ENCODE measurements at places on chromosomes 5 and 9.

DNA sequence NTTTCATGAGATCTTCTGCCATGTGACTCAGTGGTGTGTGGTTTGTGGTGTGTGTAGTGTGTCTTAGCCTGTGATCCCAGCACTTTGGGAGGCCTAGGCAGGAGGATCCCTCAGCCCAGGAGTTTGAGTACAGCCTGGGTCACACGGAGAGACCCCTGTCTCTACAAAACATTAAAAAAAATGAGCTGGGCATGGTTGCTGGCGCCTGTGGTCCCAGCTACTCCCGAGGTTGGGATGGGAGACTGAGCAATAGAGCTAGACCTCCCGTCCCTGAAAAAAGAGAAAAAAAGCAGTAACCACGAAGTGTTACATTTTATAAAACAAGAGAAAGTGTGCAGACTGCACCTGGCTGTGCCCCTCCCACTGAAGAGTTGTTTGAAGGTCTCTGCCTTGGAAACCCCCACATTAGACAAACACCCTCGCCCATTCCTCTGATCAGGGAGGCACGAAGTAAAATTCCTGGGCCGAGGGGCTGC lies 21.2 kb upstream of the RNU6ATAC start:
- DNase-seq = no peak

DNA sequence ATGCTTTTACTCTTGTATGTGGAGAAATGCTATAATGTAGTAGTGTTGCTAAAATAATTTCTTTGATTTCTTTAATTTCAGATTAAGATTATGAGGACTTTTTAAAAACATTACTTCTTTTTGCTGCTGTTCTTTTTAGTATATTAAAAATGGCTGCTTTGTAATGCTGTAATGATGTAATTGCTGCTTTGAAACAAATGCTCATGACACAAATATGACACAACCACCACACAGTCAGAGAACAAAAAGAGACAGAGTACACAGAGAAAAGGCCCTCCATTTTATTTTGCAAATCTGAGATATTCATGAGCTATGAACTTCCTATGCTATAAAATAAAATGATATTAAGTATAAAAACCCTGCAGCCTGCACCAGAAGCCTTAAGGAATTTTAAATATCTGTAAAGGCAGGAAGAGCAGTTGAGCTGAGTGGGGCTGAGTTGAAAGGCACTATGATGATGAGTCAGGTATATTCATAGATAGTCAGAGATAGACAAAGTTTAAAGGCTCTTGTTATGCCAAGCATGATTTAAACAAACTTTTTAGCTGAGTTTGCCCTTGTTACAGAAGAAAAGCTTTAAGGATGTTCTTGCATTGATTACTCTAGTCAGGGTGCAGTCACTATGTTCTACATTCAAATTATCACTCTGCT lies 5.1 kb upstream of the POU5F2 start:
- no peak for DNase-seq

DNA sequence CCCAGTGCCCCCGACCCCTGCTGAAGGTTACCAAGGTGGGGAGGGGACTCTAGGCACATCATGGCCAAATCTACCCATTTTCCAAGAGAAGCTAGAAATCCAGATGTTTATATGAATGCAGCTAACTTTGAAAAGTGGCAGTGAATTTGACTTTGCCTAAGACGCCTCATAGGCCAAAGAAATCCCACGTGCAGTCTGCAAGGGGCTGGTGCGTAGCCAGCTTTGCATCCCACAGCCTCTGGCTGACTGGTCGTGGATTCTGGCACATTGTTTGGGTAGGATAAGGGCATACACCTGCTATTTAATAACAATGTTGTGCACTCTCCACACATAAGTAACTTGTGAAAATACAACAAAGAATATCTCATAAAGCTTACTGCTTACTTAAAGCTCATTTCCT lies 3.5 kb upstream of the GADD45G start:
- no peak for DNase-seq

GRCh38 chr5:128799945-128800344 lies 165.3 kb upstream of the SLC27A6 start:
- DNase-seq = no peak

DNA sequence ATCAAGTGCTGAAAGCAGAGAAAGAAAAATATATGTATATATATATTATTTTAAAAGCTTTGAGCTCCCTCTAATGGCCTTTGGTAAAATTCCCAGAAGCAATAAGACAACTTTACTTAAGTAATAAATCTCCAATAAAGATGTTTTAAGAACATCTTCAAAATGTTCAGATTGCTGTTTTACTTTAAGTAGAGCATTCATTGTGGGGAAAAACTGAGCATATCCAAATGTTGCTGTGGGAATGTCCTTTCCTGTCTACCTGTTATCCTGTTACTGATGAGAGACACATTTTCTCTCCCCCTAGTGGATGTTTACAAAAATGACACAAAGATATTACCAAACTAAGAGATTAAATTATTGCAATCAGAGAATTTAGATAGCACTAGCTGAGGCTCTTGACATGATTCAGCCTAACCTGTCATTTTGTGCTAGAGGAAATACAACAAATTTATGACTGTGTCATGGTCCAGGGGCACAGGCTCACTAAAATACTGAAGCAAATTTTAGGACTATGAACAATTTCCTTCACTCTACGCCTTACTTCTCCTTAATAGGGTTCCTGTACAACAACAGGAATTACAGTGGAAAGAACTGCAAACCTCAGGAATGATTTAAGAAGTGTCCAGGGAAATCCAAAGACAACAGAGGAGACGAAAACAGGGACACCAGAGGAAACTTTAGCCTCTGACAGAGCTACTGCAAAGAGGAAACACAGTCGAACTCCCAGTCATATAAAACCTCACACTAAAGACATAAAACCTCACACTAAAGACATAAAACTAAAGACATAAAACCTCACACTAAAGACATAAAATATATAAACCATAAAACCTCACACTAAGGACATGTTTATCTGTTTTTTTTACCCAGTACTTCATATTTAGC lies 24.3 kb upstream of the PRRC1 start:
- DNase-seq = no peak

- DNase-seq = no peak
Observed at GRCh38 chr9:5395428-5395827, 42.3 kb downstream of the PLGRKT start.

DNA sequence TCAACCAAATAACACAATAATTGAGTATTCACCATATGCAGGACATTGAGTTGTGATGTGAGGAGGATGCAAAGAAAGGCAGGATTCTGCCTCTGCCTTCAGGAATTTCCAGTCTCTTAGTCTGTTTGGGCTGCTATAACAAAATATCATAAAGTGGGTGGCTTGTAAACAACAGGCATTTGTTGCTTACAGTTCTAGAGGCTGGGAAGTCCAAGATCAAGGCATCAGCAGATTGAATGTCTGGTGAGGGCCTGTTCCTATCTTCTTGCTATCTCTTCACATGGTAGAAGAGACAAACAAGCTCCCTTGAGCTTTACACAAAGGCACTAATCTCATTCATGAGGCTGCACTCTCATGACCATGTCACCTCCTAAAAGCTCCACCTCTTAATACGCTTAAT lies 360.7 kb downstream of the ARHGEF28 start:
- no peak for DNase-seq

DNA sequence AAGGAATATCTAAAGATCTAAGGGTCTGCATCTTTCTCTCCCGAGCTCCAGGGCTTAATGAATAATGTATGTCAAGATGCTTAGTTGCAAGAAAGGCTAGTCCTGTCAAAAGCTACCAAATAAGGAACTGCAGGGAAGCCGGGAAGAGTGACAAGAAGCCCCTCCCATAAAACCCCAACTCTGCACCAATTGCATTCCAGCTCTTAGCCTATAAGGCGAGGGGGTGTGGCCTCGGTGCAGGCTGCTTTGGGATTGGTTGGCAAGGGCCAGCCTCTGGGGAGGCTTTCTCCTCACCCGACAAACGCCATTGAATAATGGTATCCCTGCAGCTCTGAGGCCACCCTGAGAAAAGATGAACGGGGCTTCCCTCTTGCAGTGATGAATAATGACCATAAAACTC lies 416.9 kb downstream of the RAB3C start:
- no peak for DNase-seq

DNA sequence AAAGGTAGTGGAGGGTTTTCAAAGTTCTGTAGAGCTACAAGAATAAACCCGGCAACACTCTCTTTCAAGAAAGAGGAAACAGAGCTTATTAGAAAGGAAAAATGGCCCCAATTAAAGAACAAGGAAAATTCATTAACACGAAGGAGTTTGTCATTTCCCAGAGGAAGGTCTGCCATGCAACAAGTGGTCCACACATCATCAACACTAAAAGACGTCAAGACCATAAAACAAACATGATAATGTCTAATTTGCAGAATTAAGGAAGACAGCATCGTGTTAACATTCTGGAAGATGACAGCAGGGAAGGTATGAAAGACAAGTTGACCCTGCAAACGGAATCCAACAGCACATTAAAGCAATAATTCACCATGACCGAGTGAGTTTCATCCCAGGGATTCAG lies 28.6 kb upstream of the NRARP start:
- DNase-seq = no peak

DNA sequence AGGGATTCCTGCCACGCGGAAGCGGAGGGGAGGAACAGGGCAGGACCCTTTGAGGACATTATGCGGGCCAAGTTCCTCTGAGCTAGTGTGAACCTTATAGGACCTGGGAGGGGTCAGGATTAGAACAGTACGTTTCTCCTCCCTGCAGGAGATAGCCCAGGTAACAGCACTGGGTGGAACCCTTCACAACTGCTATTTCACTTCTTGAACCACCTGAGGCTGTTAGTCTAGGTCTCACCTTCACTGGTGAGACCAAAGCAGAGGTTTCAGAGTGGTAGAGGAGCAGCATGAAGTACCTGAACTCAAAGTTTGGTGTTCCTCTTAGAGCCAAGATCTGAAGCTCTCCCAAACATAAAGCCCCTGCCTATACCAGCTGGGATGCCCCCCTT lies 832 bp downstream of the EIF4EBP3 start:
- DNase-seq = no peak

- DNase-seq = no peak
Observed at GRCh38 chr5:136613230-136613629, 247.9 kb upstream of the TRPC7 start.

DNA sequence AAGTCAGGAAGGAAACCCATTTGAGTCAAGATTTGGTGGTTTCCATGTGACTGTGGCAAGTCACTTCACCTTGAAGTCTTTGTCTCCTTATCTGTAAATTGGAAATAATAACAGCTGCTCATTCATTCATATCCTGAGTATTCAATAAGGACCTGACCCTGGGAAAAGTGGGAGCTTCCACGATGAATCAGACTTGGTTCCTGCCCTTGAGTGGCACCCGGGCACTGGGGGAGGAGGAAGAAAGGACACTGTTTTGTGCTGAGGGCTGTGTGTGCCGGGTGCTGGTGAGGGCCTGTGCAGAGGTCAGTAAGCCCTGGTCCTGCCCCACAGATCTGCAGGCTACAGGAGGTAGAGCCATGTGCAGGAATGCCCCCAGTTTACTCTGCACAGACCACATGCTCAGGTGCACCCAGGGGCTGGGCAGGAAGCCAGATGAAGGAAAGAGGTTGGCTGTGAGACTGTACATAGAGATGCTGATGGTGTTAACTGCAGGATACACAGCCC lies 6.8 kb downstream of the NDST1 start:
- no peak for DNase-seq

DNA sequence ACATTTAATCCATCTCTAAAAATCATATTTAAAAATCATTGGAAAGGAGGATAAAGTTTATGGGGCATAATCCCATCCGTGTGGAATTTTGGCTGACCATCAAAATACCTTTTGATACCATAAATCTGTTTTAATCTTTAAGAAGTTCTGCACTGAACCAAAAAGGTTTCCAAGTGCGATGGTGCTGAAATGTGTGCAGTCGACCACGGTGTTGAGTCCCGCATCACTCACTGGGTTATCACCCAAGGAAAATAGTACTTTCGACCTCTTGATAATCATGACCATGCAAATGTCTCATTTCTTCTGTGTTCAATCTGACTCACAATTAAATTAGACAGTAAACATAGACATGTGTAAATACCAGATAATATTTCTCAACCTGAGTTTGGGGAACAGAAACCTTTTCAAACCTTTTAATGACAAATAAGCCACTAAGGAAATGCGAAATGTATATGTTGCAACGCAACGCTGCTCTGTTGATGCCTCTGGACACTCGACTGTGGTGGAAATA lies 62.0 kb upstream of the CDH6 start:
- no peak for DNase-seq

DNA sequence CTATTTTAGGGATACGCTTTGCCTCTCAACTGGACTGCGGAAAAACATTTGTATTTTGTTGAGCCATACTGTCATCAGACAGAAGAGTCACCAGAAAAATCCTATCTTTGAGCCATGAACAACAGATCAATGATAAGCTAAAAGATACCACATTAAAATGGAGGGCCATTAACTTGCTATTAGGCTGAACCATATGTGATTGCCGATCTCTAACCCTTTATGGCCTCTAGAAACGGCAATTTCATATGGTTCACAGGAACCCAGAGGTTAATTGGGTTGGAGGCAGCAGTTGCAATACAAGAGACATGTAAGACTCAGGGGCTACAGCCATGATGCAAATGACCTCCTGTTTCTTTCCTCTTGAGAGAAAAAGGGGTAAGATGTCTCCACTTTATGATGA lies 69.8 kb downstream of the MYO10 start:
- no peak for DNase-seq

- no peak for DNase-seq
Observed at GRCh38 chr9:101567725-101568350, 26.9 kb downstream of the PPP3R2 start.

DNA sequence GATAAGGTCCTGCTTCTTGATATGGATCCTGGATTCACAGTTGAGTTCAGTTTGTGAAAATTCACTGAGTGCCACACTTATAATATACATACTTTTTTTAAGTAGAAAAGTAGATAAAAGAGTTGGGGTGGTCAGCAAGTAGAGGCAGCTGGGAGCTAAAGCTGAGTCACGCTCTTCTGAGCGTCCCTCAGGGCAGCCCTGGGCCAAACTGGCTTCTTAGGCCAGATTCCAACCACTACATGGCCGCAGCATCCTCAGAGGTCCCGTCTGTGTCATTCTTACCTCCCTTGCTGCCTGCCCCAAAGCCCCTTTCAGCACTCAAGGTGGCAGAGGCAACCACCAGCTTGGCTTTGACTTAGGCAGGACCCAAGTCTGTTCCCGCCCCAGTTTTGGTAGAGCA lies 123.3 kb upstream of the TBC1D2 start:
- DNase-seq = no peak

GRCh38 chr9:136119883-136120393 lies 1.3 kb upstream of the TMEM250 start:
- no peak for DNase-seq

DNA sequence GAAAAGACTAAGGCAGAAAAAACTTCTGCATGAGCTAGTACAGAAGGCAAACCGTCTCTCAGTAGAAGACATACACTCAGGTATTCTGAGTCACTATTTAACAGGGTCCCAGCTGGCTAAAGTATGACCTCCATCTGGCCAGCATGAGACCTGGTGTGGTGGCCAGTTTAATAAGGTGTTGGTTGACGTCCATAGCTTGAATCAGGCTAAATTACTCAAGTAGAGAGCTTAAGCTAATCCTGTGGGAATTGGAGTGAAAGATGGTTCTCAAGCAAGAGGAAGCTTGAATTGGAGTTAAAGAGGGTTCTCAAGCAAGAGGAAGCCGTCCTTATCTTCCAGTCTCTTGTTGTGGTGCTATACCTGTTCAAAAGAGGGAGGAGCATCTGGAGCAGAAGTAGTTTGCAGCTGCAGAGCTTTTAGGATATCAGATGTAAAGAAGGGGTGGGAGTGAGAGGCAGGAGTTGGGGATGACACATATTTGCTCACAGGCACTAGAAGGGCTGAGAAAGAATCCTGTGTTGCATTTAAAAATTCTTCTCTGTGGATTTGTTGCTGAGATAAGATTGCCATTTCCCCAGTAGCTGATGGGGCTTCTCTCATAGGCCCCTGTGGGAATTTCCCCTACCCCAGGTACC lies 136.1 kb upstream of the RUSC2 start:
- DNase-seq = no peak

GRCh38 chr5:122102825-122103224 lies 24.8 kb upstream of the LOX start:
- DNase-seq = no peak

All from lower lobe of right lung (tissue), 2 donors.